ENCODE measurements at places on chromosomes 11 and 22.
A peak's percentile ranks its signal among the peaks of the same experiment; 100 is the strongest.

GRCh38 chr22:22682196-22682595 is 37.8 kb downstream of the GGTLC2 start:
- no peak for DNase-seq

GRCh38 chr11:57335023-57335342 is 709 bp downstream of the SSRP1 start:
- no peak for DNase-seq

- peak; percentile 13 for DNase-seq
Measured at GRCh38 chr11:44775366-44775984, 48.7 kb downstream of the TSPAN18 start.

- no peak for DNase-seq
Measured at GRCh38 chr11:64358907-64359711, at the start of gene RPS6KA4. TSS of gene RPS6KA4 (plus strand) at chr11:64359162. CDS start at chr11:64359236, 74 bp downstream.

DNA sequence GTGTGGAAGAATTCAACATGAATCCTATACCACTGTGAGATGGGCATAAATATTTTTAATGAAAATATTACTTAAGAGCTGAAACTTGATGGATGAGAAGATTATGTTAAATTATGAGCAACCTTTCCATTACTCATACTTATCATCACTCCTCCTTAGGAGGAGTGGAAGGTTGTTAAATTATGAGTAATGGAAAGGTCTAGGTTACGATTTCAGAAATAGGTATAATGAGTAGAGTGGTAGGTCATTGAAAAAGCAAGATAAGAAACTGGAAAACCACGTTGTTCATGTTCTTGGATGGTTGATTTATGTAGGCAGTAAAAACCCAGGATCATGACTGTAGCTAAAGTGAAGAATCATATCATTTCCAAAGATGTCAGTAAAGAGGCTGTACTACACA is 973.2 kb upstream of the RAG2 start:
- no peak for DNase-seq

DNA sequence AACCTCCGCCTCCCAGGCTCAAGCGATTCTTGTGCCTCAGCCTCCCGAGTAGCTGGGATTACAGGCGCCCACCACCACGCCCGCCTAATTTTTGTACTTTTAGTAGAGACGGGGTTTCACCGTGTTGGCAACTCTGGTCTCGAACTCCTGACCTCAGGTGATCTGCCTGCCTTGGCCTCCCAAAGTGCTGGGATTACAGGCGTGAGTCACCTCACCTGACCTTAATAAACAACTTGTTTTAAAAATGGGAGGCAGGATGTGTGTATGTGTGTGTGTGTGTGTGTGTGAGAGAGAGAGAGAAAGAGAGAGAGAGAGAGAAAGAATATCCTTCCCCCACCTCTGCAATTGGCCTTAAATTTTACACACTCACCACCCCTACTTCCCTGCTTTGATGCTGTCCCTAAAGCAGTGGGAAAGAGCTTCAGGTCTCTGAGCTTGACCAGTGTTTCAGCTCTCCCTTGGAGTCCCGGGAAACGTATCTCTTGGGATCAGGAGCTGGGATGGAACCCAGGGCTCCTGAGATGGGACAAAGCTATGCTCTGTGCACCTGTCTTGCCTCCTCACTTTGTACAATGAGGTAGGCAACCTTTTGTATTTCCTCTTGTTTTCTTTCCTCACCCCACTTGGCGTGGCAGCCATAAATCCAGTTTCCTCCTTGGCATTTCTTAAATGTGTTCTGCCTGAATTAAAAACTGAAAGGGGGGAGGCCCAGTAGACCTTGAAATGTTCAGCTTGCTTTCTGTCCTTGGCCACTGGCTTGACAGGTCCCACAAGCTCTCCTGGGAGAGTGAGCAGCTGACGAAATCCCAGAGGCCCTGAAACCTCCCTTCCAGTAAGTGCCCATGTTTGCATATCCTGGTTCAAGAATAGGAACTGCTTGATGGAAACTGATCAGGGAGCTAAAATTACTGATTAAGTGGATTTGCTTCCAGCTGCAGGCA is 17.8 kb upstream of the XBP1 start:
- DNase-seq = no peak

DNA sequence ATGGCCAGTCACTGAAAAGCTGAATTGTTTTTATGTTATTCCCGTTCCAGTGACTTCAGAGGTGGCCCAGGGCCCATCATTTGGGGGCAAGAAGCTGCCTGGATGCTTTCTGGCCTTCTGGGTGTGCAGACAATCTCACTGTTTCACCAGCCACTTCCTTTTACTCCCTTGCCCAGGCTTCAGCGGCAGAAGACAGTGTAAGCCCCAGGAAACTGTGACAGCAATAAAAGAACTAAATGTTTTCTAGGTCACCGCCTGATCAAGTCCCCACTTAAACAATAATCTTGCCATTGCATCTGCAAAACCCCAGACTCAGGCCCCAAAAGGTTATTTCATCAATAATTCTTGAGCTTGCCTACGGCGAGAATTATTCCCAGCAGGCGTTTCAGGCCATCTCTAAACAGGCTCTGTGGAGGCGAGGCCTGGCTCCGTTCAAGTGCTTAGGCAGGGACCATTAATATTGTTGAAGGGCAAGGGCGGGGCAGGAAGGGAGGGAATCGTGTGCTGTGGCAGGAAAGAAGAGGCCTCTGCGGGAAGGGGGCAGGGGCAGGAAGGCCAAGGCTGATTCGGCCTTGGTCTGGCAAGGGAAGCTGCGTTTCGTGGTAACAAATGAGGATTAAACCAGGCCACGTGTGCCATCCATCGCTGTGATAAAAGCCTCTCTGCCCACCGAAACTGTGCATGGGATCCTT is 252.3 kb downstream of the KIRREL3 start:
- no peak for DNase-seq

GRCh38 chr11:30435488-30435887 is 112.6 kb downstream of the ARL14EP start:
- no peak for DNase-seq

DNA sequence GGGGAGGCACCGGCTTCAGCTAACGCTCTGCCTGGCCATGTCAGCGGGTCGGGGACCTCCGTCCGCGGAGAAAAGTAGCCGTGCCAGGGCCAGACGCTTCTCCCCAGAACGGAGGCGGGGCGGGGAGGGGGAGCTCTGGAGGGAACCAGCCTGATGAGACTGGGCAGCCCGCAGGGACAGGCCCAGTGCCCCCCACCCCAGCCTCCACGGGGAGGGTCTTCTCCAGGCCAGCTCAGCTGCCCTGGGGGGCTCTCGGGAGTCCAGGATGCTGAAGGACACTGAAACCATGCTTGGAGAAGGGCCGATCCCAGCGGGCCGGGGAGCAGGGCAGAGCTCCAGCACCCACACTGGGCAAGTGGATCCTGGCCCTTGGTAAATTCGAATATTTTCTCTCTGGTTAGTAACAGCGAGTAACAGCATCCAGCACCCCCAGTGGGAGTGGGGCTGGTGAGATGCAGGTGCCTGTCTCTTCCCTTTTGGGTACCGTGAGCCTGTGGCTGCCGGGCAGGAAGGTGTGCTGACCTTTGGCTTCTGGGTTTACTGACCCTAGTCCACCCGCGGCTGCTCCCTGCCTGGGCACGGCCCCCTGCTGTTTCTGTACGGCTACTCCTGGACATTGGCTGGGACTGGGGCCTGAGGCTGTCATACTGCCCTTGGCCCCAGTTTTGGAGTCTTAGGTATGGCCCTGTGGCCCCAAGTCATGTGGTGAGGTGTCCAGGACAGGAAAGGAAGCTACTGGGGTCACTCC is 35.8 kb downstream of the GRAMD4 start:
- no peak for DNase-seq

DNA sequence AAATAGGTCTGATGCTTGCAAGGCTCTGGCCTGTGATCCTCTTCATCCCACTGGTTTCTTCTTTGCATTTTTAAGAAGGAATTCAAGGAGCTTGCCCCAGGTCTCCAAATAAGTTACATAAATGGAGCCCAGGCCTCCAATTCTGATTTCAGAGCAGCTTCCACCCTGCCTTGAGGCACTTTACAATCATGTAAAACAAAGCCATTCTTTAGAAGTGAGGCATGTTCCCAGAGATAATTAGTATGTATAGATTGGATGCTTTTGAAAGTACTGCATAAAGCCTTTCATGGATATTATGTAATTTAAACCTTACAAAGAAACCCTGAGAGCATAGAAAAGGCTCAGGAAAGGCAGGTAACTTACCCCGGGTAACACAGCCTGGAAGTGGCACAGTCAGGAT is 466.5 kb downstream of the MIAT start:
- DNase-seq = no peak

DNA sequence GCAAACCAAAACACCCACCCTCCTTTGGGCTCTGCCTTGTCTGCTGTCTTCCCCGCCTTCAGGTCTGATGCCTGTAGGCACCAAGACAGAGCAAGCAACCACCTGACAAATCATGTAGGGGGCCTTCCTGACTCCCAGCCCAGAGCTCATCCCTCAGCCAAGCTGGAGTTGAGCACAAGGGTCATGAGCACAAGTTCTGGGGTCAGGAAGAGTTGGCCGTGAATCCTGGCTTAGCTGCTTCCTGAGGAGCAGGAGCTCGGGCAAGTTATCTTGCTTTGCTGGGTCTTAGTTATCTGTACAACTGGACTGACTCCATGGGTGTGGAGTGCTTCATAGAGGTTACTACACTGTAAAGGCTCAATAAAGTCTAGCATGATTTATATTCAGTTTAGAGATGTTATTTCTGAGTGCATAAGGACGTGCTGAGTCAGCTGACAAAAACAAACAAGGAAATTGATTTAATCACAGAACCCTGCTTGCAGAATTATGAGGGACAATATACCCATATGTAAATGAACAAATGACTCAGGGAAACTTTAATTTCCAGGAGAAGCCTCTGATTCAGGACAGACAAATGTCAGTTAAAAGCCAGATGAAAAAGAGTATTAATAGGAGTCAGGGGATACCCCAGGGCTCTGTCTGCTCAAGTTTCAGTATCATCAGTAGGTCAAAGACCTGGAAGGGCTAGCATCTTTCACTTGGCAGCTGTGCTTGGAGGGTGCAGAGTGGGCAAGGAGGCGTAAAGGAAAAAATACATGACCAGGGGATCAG is 15.0 kb upstream of the APOA1 start:
- no peak for DNase-seq

GRCh38 chr11:118625036-118625690 is 17.7 kb downstream of the PHLDB1 start:
- no peak for DNase-seq

GRCh38 chr11:60634126-60634525 is 65.3 kb upstream of the MS4A8 start:
- DNase-seq = no peak

DNA sequence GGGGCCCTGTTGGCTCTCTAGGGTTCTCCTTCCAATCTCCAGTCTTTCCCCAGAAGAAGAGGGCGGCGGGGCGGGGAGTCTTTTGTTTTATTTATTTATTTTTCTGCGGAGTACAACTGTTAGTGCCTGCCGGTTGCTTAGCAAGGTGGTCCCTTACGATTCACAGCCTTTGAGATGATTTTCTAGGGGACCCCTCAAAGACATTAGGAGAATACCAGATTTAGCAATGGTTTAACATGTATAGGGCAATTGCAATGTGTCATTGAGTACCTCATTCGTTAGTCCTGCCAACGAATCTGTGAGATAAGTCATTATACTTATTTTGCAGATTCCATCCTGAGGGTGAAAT is 307 bp upstream of the MRPL16 start:
- DNase-seq = no peak

DNA sequence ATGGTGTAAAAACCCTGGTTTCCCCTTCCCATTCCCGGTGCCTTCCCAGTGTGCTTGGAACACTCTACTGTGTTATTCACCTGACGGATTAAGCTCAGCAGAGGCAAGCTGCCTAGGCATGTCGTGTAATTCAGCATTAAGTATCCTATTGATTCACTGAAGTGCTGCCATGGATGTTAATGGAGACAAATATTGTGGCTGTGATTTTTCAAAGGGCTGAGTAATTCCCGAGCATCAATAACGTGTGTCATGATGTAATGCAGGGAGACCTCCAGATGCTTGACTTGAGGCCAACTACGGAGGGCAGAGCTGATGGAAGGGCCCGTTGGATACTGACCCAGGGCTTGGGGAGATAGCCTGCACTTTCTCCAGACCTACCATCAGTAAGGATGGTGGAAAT is 269.0 kb downstream of the ST3GAL4 start:
- no peak for DNase-seq

- no peak for DNase-seq
Measured at GRCh38 chr11:1573903-1574237, 1.8 kb upstream of the DUSP8 start.

DNA sequence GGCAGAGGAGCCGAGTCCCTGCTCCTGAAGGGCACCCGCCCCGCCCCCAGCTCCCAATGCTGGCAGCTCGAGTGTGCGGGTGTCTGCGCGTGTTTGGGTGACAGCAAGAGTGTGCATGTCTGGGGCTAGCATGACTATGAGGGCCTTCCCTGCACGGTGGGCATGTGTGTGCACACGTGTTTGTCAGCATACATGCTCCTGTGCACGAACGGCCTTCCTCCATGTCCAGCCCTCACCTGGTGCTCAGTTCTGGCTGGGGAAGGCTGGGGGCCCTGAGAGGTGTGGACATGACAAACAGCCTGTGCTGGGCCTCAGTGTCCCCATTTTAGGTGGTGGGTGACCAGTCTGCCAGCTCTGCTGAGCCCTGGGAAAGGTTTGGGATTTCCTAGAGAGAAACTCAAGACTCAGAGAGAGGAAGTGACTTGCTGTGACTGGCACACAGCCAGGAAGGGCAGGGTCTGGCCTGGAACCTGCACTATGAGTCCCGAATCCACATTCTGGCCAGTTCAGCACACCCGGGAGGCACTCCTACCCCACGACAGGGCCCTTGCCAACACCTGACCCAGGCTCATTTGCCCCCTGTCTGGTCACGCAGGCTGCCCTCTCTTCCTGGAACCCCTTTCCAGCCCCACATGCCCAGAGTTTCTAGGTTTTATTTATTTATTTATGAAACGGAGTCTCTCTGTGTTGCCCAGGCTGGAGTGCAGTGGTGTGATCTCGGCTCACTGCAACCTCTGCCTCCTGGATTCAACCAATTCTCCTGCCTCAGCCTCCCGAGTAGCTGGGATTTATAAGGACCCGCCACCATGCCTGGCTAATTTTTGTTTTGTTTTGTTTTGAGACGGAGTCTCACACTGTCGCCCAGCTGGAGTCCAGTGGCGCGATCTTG is 3.3 kb upstream of the SHISA8 start:
- DNase-seq = no peak

- no peak for DNase-seq
Measured at GRCh38 chr11:63553759-63554158, 9.4 kb downstream of the PLAAT2 start.

GRCh38 chr11:129090056-129090455 is 102.1 kb downstream of the ARHGAP32 start:
- no peak for DNase-seq

- no peak for DNase-seq
Measured at GRCh38 chr11:59394186-59394585, 32.0 kb downstream of the OR5A2 start.

DNA sequence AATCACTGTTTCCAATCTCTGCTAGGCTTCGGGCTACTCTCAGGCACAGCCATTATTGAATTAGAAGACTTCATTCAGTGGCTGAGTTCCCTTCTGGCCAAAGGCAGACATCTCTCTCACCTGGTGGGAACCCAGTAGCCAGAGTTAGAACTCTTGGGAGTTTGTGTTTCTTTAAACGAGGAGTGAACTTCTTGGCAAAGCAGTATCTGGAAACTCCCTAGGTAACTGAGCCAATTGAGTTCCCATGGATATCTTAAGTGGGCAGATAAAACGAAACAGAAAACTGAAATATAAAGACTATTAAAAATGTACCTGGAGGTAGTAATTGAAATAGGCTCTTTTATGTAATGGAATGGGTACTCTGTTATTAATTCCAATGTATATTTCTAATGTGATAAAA is 125.6 kb downstream of the NELL1 start:
- no peak for DNase-seq
